ENCODE measurements at places on chromosomes 12 and 14. TPM values are rescaled to one million over a fixed set of nuclear protein-coding genes. Genes with fewer than 3 reads are reported as not detected.

DNA sequence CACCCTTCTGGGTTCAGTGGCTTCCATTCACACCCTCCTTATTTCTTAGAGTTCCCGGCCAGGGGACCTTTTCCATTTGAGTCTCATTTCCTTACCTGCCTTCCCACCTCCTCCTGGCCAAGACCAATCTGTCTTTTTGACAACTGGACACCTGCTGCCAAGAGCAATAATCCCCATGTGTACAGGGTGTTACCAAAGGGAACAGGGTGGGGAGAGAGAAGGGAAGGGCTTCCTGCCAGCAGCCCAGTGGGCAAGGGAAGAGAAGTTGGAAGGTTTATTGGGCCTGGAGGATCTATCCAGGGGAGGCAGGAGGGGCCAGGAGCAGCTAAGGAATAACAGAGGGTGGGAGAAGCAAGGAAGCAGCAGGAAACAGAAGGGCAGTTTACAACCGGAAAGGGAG is 346.2 kb downstream of the C12orf75 start:
- H3K4me1 ChIP-seq, result peaks cover 15% of the 10 kb centered on the region
- no peak overlapping the region for H3K27ac ChIP-seq
- no peaks in the 10 kb centered on the region for H3K36me3 ChIP-seq
- H3K27me3 ChIP-seq, result no peaks in the 10 kb centered on the region
- no peak overlapping the region for H3K4me3 ChIP-seq

DNA sequence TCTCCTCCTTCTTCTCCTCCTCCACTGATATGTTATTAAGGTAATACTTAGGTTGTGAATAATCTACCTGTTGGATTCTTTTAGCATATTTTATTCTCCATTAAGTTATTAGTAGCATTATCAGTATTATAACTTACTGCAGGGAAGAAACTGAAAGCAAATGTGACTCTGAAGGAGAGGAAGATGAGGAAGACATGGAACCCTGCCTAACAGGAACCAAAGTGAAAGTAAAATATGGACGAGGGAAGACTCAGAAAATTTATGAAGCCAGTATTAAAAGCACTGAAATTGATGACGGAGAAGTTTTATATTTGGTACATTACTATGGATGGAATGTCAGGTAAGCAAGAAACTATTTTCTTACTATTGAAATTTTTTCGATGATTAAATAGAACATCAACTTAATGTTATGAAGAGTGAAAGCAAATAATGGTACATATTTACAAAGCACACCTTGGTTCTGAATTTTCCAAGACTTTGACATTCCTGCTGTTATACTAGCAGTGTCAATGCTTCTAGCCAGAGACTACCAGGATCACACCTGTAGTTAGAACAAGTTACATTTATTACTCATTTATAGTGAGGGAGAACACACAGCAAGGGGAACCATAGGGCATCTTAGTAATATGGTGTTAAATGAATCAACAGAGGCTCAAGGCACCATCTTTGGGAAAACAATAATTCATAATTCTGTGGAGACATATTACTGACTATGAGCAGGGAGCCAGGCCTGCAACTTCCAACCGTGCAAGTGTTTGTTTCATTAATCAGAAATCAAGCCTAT is 42.0 kb upstream of the TOMM20L start:
- peaks cover 3% of the 10 kb centered on the region for H3K4me1 ChIP-seq
- H3K36me3 ChIP-seq, result peaks cover 14% of the 10 kb centered on the region
- H3K4me3 ChIP-seq, result no peak overlapping the region
- H3K27ac ChIP-seq, result no peak overlapping the region

GSG1 gene
- total RNA-seq, result 2.5 TPM

DMAC2L gene
- total RNA-seq, result 3.9 TPM

GRCh38 chr14:59481871-59482540 is 2.2 kb downstream of the L3HYPDH start:
- no peaks in the 10 kb centered on the region for H3K27me3 ChIP-seq
- H3K4me1 ChIP-seq, result peaks cover 9% of the 10 kb centered on the region
- DNase-seq, result peak; percentile 60
- H3K4me3 ChIP-seq, result peak overlapping the region; percentile 94

AKAP5 gene
- total RNA-seq, result 0.72 TPM

- DNase-seq, result no peak
- no peaks in the 10 kb centered on the region for H3K36me3 ChIP-seq
- no peak overlapping the region for H3K4me3 ChIP-seq
Observed at GRCh38 chr14:100807979-100808734, 17.8 kb upstream of the MEG3 start.

SLC4A8 gene
- total RNA-seq, result 5.2 TPM

AQP2 gene
- total RNA-seq, result not detected

DNA sequence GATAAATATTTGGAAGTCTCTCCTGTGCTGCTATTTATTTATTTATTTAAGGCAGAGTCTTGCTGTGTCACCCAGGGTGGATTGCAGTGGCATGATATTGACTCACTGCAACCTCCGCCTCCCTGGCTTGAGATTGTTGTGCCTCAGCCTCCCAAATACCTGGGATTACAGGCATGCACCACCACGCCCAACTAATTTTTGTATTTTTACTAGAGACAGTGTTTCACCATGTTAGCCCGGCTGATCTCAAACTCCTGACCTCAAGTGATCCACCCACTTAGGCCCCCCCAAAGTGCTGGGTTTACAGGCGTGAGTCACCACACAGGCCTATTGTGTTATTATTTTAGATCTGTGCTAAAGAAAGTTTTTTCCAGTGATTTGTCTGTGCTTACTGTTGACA is 225.2 kb downstream of the CCER1 start:
- H3K27ac ChIP-seq, result no peak overlapping the region
- H3K36me3 ChIP-seq, result no peaks in the 10 kb centered on the region
- peak; percentile 4 for DNase-seq

- no peak for DNase-seq
- H3K27me3 ChIP-seq, result no peaks in the 10 kb centered on the region
- no peaks in the 10 kb centered on the region for H3K36me3 ChIP-seq
- no peak overlapping the region for H3K27ac ChIP-seq
- H3K4me1 ChIP-seq, result peaks cover 7% of the 10 kb centered on the region
- H3K4me3 ChIP-seq, result no peak overlapping the region
Observed at GRCh38 chr14:90715993-90716392, 100.2 kb downstream of the TTC7B start.

PSME2 gene
- total RNA-seq, result 104 TPM

EPS8 gene
- 102 TPM for total RNA-seq

GRCh38 chr14:64045091-64045490 is 192.3 kb downstream of the SYNE2 start:
- no peak overlapping the region for H3K4me3 ChIP-seq
- H3K27ac ChIP-seq, result no peak overlapping the region
- no peaks in the 10 kb centered on the region for H3K4me1 ChIP-seq

DNA sequence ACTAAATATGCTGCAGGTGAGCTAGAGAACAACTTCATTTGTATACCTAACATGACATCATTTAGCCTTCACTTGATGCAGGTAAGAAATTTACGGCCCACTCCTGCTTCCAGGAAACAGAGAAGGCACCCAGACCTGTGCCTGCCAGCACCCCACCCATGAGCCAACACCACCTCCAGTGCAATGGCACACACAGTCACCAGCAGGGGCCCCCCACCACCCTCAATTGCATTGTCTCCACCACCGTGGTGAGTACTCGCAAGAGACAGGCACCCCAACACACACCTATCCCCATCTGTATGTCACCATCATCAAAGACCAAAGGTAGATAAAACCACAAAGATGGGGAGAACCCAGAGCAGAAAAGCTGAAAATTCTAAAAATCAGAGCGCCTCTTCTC is 107.6 kb downstream of the KLHL28 start:
- H3K27ac ChIP-seq, result no peak overlapping the region
- no peak overlapping the region for H3K4me3 ChIP-seq
- no peak for DNase-seq
- no peaks in the 10 kb centered on the region for H3K27me3 ChIP-seq
- no peaks in the 10 kb centered on the region for H3K36me3 ChIP-seq

GRCh38 chr12:68835333-68835908 is 27.4 kb downstream of the MDM2 start:
- H3K27ac ChIP-seq, result no peak overlapping the region
- H3K4me1 ChIP-seq, result peaks cover 2% of the 10 kb centered on the region
- no peaks in the 10 kb centered on the region for H3K27me3 ChIP-seq
- no peak for DNase-seq
- H3K36me3 ChIP-seq, result peaks cover 52% of the 10 kb centered on the region
- no peak overlapping the region for H3K4me3 ChIP-seq

- H3K27ac ChIP-seq, result no peak overlapping the region
- no peaks in the 10 kb centered on the region for H3K4me1 ChIP-seq
- DNase-seq, result no peak
- no peaks in the 10 kb centered on the region for H3K36me3 ChIP-seq
Observed at GRCh38 chr14:75497191-75497590, 25.1 kb upstream of the BATF start.

- no peaks in the 10 kb centered on the region for H3K36me3 ChIP-seq
- no peaks in the 10 kb centered on the region for H3K27me3 ChIP-seq
- H3K4me3 ChIP-seq, result no peak overlapping the region
- H3K27ac ChIP-seq, result no peak overlapping the region
- H3K4me1 ChIP-seq, result no peaks in the 10 kb centered on the region
Observed at GRCh38 chr14:62557416-62557815, 487.8 kb downstream of the KCNH5 start.

DNA sequence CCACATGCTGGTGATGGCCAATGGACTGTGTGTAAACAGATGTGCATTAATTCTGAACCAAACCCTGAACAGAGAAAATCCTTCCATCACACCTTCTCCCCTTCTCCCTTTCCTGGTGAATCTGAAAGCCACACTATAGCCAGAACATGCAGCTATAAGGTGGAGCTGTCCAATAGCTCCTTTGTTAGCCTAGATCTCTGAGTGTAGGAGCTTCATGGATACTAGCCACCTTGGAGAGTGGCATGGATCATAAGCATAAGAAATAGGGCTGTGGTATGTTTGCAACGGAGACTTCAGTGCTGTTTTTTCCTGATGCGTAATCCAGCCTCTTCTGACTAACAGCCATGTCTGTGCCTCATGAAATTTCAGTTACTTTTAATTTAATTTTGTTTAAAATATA is 364.5 kb downstream of the BTG1 start:
- H3K27me3 ChIP-seq, result peaks cover 2% of the 10 kb centered on the region
- DNase-seq, result peak; percentile 66
- H3K4me3 ChIP-seq, result no peak overlapping the region
- H3K27ac ChIP-seq, result no peak overlapping the region
- no peaks in the 10 kb centered on the region for H3K4me1 ChIP-seq

KRT2 gene
- not detected for total RNA-seq

PRH1 gene
- 16.7 TPM for total RNA-seq

DNA sequence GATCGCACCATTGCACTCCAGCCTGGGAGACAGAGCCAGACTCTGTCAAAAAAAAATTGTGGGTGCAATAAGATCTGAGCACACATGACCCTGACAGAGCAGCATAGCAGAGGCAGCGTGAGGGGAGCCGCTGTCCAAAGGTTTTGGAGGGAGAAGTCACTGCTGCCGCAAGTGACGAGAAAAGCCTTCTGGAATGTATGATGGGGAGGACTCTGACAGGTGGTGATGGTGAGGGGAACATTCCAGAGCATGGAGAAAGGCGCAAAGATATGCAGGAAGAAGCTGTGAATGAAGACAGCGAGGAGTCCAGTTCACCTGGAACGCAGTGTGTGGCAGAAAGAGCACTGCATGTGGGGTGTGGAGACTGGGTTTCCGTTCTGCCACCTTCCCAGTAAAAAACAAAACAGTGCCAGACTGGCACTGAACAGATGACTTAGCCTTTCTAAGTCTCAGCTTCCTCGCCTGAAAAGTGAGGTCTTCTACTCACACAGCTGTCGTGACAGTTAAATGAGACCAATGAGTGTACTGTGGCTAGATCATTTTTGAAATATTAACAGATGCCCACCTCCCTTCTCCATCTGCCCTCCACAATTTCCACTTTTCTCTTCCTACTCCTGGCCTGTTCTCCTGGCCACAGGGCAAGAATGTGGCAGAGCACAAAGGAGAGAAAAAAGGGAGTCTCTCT is 53.4 kb upstream of the PTHLH start:
- H3K4me1 ChIP-seq, result peaks cover 8% of the 10 kb centered on the region
- H3K27ac ChIP-seq, result no peak overlapping the region
- H3K27me3 ChIP-seq, result no peaks in the 10 kb centered on the region
- no peak for DNase-seq
- H3K36me3 ChIP-seq, result no peaks in the 10 kb centered on the region

ASCL1 gene
- total RNA-seq, result not detected

DNA sequence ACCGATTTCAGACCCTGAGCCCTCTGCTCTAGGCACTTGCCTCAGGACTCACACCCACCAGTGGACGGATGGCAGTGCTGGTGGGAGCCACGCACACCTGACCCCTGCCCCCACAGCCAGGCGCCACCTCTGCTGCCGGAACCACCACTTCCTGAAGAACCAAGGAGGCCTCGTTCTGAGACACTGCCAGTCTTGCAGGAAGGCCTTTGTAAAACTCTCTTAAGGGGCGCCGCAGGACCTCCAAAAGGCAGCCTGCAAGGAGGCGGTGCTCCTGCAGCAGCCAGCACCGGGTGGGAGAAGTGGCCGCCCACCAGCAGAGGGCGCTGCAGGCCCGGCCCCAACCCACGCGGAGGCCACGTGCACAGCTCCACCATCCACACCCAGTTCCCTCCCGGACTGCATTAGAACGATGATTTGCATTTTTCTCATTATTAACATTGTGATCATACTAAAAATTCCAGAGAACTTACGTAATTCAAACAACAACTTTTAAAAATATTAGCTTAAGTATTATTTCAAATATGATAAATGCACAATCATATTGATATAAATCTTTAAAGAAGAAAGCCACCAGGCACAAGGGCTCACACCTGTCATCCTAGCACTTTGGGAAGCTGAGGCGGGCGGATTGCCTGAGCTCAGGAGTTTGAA is 12.8 kb downstream of the STX2 start:
- peak; percentile 69 for DNase-seq
- no peak overlapping the region for H3K4me3 ChIP-seq
- no peaks in the 10 kb centered on the region for H3K27me3 ChIP-seq
- H3K4me1 ChIP-seq, result peaks cover 16% of the 10 kb centered on the region
- peaks cover 10% of the 10 kb centered on the region for H3K36me3 ChIP-seq

TMBIM4 gene
- 89.7 TPM for total RNA-seq

DNA sequence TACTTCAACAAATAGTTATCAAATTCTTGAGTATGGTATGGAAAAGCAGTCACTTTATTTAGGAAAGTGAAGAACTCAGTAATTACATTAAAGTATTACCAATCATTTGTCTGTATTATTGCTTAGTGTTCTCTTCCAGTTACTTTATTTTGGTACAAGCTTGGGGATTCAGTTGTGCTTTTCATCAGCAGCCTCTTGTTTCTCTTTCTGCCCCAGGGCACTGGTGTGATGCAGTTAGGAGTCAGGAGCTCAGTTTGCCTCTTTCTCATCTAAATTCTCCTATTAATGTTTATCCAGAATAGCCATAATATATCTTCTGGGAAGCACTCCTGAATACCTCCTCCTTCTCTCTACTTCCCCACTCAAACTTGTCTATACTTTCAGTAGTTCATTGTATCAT is 25.7 kb downstream of the PMCH start:
- DNase-seq, result peak; percentile 9
- H3K4me3 ChIP-seq, result no peak overlapping the region
- no peaks in the 10 kb centered on the region for H3K27me3 ChIP-seq
- H3K27ac ChIP-seq, result peak overlapping the region; percentile 29
- peaks cover 7% of the 10 kb centered on the region for H3K4me1 ChIP-seq

TSHR gene
- total RNA-seq, result not detected

LAG3 gene
- total RNA-seq, result not detected

Data from IMR-90 (cell line).